Stimulated activated CD4-positive, alpha-beta T cell treated with anti-CD3 and anti-CD28 coated beads, Interleukin-15, amount 100 ng/mL, for 48 hours (primary cell): ENCODE measurements at places on chromosomes 1 and 21.

DNA sequence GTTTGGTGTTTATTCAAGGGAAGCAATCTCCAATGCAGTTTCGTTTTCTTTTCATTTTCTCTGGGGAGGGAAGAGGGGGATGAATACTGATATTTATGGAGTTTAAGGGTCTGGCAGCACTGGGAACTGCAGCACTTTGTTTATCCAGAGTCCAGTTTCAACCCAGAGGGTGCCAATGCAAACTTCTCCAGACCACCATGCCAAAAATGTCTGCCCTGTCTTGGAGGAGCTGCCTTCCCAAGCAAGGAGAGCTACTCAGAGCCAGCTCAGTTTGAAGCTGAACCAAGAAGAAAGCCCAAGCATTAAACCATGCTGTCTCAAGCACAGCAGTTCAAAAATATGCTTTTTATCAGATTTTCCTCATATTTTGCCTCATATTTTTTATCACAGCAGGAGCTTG is 589.7 kb downstream of the LMO4 start:
- no peak for DNase-seq

DNA sequence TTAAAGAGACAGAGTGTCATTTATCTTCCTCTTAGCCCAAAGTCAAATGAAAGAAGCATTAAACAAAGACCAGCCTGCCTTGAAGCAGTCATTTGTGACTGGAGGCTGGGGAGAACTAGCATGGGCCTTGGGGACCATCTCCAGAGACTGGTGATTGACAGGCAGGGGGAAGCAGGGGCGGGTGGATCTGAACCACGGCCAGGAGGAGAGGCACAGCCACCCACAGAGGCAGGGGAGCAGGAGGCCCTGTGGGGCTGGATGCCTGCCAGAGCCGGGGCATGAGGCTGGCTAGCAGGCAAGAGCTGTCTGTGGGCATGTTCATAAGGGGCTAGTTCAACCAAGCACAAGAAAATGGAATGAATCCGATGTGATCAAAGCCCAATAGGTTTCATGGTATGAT is 73.9 kb downstream of the PLXNA2 start:
- DNase-seq: no peak

DNA sequence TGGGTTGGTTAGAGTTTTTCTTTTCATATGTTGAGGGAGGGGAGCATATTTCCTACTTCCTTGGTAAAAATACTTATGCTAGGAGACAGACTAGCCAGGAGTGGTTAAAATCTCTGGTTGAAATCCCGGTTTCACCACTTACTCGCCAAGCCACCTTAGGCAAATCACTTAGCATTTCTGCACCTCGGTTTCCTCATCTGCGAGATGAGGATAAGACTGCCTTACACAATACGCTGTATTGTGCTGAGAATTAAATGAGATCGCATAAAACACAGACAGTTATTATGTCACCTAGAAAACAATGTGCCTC is 1.4 kb downstream of the IFFO2 start:
- DNase-seq: no peak

- peak; percentile 49 for DNase-seq
These were observed 19.7 kb downstream of the RCC2 start for GRCh38 chr1:17419626-17420328.

GRCh38 chr1:234173968-234174367 is 199.3 kb upstream of the COA6 start:
- no peak for DNase-seq

DNA sequence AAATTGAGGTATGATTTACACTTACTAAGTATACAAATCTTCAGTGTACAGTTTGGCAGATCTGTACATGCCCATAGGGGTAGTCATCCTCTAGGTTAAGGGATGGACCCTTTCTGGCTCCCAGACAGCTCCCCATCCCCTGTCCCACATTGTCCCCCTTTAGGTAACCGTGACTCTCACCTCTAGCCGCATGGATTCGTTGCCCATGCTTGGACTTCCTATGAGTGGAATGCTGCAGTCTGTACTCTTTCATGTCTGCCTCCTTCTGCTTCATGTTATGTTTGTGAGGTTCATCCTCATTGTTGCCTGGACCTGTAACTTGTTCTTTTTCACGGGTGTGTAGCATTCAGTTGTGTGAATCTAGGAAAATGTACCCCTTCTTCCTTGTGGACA is 20.3 kb downstream of the SLC37A1 start:
- DNase-seq: no peak

GRCh38 chr1:214898161-214898560 is 184.4 kb upstream of the KCNK2 start:
- no peak for DNase-seq

DNA sequence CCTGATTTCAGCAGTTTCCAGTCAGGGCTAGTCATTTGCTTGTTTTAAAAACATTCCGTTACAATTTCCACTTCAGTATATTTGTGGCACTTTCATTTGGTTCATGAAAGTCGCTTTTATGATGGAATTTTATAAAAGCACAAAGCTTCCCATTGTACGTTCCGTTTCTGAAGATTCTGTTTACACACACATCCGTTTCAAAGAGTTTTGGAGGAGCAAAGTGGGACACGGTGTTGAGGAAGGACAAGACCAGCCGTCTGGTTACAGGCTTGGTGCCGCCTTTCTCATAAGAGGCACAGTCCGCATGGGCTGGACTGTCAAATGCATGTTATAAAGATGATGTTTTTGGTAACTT is 60.3 kb downstream of the FAAP20 start:
- DNase-seq: no peak

DNA sequence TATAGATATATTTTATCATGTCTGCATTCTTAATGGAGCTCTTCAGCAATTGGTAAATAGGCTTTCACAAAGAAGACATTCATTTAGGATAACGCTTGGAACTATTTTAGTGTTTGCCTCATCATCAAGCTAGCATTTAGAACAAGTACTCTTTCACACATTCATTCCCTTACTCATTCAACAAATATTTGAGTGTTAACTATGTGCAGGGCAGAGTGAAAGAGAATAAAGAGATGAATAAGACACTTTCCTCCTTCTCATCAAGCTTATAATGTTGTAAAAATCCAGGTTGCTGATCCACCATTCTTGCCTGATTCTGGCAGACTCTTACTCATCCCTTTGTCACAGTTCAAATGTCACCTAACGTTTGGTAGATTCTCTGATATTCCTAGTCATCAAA is 386.3 kb upstream of the BEND5 start:
- DNase-seq: no peak

DNA sequence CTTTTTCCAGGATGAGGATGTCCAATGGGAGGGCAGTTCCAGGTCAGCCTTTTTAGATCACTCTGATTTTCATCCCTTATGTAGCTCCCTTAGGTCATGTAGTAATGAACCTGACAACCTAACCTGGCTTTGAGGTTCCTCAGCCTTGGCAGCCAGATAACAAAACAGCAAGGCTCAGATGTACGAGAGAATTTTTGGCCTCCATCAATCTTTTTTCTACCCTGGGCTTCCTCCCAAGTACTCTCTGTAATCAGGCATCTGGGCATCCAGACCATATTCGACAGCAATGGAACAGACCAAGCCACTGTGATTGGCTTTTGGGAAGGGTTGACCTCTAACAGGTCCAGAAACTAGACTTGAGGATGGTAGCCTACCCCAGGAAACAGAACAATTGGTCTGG is 38.6 kb downstream of the KCNH1 start:
- DNase-seq: no peak

DNA sequence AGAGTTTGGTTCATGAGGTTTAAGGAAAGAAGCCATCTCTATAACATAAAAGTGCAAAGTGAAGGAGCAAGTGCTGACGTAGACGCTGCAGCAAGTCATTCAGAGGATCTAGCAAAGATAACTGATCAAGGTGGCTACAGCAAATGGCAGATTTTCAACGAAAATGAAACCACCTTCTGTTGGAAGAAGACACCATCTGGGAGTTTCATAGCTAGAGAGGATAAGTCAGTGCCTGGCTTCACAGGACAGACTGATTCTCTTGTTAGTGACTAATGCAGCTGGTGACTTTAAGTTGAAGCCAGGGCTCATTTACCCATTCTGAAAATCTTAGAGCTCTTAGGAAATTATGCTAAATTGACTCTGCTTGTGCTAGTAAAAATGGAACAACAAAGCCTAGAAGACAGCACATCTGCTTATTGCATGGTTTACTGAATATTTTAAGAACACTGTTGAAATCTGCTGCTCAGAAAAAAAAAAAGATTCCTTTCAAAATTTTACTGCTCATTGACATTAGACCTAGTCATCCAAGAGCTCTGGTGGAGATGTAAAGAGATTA is 10.5 kb downstream of the MAEL start:
- DNase-seq: no peak

- DNase-seq: no peak
These were observed 10.5 kb downstream of the PDIK1L start for GRCh38 chr1:26121854-26122773.

- DNase-seq: no peak
These were observed 2.8 kb upstream of the SERINC2 start for GRCh38 chr1:31409946-31410858.

DNA sequence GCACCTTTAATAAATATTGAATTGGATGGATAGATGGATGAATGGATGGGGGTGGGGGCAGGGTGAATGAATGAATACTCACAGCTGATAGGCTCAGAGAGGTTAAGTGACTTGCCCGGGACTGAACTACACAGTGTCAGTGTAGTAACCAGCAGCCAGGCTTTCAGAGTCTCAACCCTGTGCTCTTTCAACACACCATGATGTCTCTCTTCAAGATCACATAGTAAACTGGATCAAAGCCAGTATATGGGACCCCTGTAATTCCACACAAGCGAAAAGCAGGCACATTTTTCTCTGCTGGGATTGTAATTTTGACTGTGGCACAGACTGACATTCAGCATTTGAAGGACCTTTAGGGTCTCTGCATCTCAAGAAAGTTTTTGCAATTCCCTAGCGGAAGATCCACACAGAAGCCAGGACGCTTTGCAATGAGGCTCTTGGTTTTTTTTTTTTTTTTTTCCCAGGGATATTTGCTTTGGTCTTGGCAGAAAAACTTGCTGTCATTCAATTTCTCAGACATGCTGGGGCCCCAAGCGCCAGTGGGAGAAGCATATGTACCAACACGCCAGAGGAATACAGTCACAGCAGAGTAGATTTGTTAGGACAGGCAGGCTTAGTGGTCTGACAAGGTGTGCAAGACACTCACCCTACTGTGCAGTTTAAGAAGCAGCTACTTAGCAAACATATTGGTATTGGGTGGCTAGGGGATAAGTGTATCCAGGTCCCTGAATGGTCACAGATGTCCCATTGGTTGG is 213.1 kb upstream of the CAMK1G start:
- no peak for DNase-seq

DNA sequence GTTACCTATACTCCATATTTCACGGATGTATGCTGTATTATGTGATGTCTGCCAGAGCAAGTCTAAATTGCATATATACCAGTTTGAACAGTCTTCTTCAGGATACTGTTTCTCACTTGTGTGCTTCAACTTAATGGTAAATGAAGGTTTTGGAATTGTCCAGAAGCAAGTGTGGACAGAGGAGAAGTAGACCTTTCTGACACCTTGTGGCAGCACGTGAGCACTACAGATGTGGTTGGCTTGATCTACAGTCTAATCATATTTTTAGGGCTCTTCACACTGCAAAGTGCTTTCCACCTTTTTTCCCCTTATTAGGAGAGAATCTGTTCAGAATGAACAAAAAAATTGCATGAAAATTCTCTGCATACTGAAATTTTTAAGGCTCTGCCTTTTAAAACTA is 10.9 kb downstream of the MORC3 start:
- DNase-seq: peak; percentile 22

GRCh38 chr21:24183077-24183476 is 1424.2 kb downstream of the MRPL39 start:
- DNase-seq: no peak

DNA sequence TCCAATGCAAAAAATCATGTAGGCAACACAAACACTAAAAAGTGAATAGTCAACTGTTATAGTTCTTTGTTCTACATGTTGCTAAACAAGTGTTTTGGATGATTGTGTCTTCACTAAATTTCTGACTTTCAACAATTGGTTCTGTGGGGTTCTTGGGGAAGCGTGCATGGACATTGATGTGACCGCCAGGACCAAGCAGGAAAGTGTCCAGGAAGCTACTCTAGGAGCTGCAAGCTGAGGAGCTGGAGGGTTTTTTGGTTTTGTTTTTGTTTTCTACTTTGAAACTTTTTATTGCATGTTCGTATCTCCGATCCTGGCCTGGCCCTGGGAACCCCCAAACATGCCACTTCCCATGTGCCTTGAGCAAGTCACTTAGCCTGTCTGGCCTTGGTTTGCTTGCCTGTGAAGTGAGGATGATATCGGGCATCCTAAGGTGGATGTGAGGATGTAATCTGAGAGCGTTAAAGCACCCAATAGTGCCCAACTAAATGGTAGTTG is 8.0 kb downstream of the TMPRSS3 start:
- no peak for DNase-seq

DNA sequence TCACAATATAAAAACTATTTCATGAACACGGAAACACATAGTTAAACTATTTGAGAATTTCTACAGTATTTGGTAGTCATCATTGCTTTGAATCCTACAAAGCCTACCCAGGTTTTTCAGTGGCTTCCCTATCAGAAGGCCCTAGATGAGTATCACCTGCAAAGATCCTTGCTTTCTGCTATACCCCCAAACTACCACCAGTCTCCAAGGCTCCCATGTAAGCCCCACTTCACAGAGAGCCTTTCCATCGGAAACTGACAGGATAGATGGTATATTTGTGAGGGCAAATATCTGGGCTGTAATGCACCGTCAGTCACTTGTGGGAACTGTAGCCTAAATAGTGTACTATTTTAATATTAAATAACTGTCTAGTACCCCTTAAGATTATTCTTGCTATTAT is 674.3 kb downstream of the BRINP3 start:
- DNase-seq: no peak

DNA sequence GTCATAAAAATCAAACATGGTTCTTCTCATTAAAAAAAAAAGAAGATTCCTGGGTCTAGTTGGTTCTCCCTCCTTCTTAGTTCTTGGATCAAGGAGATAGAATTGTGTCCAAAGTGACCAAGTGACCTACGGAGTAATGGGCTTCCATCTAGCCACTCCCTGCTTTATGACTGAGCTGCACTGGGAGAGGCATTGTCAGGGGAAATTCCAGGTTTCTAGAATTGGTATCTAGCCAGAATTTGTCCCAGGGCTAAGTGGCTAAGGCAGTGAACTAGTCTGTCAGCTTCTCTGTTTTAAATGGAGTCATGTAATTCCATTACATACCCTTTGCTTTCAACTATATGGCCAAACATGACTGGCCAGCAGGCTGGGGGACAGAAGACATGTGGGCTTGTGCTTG is 40.1 kb upstream of the ERG start:
- DNase-seq: no peak

- no peak for DNase-seq
These were observed 37.5 kb upstream of the LAPTM5 start for GRCh38 chr1:30795026-30795425.

DNA sequence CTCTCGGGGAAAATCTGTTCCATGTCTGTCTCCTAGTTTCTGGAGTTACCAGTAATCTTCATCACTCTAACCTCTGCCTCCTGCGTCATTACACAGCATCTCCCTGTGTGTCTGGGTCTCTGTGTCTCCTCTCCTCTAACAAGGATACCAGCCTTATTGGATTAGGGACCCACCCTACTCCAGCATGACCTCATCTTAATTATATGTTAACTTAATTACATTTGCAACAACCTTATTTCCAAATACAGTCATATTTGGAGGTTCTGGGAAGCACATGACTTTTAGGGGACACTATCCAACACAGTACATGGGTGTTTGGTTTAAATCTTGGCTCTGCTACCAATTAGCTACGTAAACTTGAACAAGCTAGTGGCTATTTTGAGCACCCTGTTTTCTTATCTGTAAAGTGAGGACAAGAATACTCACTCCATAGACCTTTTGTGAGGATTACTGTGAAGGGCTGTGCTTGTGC is 83.9 kb upstream of the SGIP1 start:
- no peak for DNase-seq

GRCh38 chr1:103363008-103363365 is 162.5 kb upstream of the RNPC3 start:
- DNase-seq: no peak
